ENCODE measurements at places on chromosomes 1 and 21. TPM values are rescaled to one million over a fixed set of nuclear protein-coding genes. Genes with fewer than 3 reads are reported as not detected.
A peak's percentile ranks its signal among the peaks of the same experiment; 100 is the strongest.

The AADACL3 gene
- polyA plus RNA-seq: not detected

The TRIM67 gene
- polyA plus RNA-seq: not detected

- no peak overlapping the region for H3K4me3 ChIP-seq
- no peaks in the 10 kb centered on the region for H3K36me3 ChIP-seq
- H3K4me1 ChIP-seq: no peaks in the 10 kb centered on the region
Measured at GRCh38 chr1:183331091-183331742, 87.0 kb downstream of the NMNAT2 start.

DNA sequence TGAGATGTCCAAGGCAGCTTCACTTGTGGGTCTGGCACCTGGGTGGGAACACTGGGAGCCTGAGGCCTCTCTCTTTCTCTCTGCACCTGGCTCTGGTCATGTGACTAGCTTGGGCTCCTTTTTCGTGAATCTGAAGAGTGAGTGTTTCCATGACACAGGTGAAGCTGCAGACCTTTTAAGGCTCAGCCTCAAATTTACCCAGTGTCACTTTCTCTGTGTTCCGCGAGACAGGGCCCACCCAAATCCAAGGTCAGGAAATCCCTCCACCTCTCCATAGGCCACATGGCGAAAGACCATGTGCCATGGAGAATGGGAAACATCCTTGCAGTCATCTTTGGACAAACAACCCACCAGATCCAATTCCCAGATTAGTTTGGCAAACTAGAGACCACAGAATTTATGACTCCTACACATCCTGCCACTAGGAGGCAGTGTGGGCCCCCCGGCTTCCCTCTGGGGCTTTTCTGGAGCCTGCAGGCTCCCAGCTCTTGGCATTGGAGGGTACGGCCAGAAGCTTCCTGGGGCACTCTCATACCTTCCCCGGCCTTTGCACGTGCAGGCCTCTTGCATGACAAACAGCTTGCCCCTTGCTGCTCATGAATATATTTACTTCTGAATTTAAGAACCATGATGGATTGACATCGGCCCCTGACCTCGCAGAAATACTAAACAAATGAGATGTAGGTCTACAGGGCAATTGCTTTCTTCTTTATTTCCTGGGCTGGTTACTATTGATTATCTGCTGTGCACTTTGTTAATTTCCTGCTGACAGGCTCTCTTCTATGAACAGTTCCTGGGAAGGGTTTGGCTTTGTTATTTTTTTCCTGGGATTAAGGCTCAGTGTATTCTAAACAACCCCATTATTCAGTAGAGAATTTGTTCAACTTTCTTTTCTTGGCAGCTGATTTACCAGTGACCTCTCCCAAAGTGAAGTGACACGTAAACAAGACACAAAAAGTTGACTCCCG is 180.7 kb downstream of the KAZN start:
- no peaks in the 10 kb centered on the region for H3K27me3 ChIP-seq
- no peaks in the 10 kb centered on the region for H3K4me1 ChIP-seq
- H3K27ac ChIP-seq: no peak overlapping the region
- no peak for DNase-seq
- H3K36me3 ChIP-seq: no peaks in the 10 kb centered on the region
- H3K4me3 ChIP-seq: no peak overlapping the region

DNA sequence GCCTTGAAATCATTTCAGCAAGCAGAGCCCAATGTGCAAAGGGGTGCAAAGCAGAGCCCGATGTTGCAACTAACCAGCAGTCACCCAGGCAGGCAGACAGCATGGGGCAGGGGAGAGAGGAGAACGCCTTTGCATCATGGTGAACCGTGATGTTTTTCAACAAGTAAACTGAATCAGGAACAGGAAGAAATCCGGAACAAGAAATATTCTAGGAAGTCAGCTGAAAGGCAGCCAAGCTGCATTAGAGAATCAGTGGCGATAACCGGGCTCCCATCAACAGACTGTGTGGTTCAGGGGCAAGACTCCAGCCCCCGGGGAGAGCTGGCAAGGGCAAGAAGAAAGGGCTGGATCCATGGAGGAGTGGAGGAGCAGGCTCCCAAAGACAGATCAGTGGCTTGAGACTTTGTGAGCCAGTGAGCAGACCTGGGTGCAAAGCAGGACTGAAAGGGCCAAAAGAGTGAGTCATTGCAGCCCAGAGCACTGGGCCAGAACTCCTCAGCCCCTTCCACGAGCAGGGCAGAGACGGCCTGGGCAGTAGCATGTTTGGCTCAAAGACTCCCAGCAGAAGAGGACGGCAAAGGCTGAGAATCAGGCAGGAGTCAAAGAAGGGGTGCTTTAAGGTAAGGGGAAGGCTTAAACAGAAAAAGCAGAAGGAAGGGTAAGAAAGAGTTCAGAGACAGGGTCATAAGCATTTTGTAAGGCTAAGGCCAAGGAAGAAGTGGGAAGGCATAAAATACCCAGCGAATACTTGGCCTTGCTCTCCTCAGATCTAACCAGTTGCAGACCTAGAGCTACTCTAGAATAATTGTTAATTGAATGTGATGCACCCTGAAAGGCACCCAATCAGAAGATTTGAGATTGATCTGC is 155.0 kb downstream of the SETD4 start:
- H3K36me3 ChIP-seq: no peaks in the 10 kb centered on the region
- H3K27ac ChIP-seq: no peak overlapping the region
- H3K4me1 ChIP-seq: no peaks in the 10 kb centered on the region

GRCh38 chr1:19465123-19465522 is 20.2 kb downstream of the CAPZB start:
- peak overlapping the region; percentile 36 for H3K27ac ChIP-seq
- peaks cover under 1% of the 10 kb centered on the region for H3K36me3 ChIP-seq
- H3K27me3 ChIP-seq: no peaks in the 10 kb centered on the region
